ENCODE measurements at places on chromosomes 11 and 22.

GRCh38 chr11:10305964-10306918 lies 1.4 kb downstream of the ADM start:
- DNase-seq: no peak

DNA sequence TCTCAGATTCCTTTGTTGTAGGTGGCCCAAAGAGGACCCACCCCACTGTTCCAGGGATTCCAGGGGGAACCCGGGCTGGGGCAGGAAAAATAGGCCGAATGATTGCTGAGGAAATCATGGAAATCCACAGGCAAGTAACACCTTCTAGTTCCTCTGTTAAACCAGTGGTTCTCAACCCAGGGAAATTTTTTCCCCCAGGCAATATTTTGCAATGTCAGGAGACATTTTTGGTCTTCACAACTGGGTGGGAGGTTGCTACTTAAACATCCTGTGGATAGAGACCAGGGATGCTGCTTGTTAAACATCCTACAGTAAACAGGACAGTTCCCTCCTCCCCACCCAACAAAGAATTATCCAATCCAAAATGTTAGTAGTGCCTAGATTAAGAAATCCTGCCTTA lies 84.7 kb downstream of the BTBD10 start:
- DNase-seq: no peak

- no peak for DNase-seq
Observed at GRCh38 chr11:76729214-76729613, 53.9 kb upstream of the TSKU start.

- DNase-seq: no peak
Observed at GRCh38 chr11:83639995-83640758, 354.0 kb upstream of the CCDC90B start.

DNA sequence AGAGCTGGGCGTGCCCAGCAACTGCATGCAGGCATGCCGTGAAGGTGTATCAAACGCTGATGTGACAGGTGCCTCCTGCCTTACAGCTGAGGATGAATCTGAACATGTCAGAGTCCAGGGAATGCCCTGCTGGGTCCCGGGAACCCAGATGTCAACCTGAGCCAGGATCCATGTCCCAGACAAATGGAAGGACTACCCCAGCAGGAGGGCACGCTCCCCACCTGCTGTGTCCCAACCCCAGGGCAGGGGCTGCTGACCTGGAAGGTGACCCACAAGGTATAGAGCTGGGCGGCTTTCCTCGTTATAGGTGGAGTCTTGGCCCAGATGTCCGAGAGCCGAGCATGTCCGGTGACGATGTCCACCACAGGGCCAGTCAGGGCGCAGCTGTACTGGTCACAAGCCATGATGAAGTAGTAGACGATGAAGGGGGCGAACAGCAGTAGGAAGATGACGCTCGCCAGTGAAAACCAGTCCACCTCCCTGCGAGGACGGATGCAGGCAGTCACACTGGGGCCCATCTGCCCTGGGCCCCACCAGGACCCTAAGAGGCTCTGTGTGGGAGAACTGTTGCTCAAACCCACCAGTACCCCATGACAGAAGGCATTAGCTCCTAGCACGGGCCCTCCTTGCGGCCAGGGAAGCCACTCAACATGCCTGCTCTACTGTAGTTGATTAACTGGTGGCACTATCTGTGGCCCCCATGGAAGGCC lies 4.3 kb downstream of the DHCR7 start:
- no peak for DNase-seq

DNA sequence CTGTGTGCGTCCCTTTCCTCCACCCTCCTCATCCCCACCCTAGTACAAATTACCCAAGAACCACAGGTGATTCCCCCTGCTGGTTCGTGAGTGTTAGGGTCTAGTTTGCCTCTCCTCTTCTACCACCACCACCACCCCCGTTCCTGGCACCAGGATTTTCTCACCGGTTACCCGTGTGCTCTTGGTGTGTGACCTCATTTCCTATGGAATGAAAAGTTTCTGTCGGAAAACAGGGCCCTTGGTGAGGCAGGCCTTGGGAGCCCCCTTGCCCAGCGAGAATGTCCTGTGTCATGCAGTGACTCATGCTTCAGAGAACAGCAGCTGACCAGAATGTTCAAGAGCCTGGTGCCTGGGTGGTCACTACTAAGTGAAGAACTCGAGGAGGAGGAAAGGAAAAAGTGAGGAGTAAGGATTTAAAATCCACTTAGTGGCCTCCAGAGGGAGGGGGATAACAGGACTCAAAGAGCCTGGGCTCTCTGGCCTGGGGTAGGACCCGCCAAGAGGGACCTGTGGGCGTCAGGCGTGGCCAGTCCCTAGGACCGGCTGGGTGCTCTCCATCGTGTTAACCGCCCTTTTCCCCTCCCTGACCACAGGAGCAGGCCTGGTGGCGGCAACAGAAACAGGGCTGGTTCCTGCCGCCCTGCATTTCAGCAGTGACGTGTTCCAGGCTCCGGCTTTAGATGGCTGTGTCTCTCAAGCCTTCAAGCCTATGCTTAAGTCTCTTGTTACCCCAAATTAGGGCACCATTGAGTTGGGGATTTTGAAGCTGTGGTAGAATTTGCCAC lies 30.2 kb downstream of the C22orf31 start:
- DNase-seq: no peak

GRCh38 chr11:57599381-57599780 lies 1.9 kb downstream of the SERPING1 start:
- DNase-seq: no peak

DNA sequence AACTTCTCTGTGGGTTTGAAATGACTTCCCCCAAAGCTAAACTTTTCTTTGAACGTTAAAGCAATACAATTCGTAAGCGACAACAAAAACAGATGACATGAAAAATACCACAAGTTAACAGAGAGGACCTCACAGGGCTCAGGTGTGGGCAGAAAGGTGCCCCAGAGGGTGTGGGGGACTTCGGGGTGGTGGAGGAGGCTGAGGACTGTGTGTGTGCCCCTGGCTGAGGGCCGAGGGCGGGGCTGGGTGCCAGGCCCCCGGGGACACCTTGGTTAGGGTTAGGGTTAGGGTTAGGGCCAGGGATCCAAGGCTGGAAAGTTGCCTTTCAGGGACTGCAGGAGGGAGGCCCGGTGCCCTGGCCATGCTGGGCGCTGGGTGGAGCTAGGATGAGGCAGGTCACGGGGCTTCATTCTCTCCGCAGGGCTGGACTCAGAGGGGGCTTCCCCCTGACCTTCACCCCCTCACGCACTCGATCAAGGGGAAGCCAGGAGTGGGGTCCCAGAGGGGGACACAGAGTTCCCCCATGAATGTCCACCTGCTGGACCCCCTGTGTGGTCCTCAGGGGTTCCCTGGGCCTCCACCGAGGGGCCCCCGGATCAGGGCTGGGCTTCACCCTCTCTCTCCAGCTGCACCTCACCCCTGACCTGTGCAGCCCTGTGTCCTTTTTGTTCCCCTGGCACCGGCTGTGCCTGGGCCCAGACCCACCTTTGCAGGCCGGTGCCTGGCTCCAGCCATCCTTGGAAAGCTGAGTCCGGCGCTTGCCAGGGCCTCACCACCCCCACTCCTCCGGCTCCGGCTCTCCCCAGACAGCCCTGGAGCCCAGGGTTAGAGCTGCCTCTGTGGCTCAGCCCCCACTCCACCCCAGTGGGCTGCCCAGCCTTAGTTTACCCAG lies 7.0 kb downstream of the TNNI2 start:
- no peak for DNase-seq

DNA sequence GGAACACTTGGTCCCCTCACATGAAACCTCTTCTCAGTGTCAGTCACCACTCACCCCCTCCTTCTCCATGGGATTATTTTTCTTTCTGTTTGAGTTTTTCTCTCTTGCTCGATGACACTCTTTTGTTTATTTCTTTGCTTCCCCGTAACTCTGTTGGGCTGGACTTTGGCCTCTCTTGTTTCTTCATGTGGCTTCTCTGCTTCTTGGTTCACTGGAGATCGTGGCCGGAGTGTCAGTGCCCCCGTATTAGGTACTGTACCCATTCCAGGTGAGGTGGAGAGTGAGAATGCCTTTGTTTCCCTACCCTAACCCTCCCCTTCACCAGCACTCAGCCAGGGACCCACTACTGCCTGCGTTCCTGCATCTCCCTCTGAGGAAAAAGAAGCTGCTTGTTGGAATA lies 32.5 kb downstream of the CYB5R2 start:
- DNase-seq: no peak

- no peak for DNase-seq
Observed at GRCh38 chr11:12287009-12287373, 90.4 kb upstream of the PARVA start.

- DNase-seq: no peak
Observed at GRCh38 chr11:16924826-16925560, 89.2 kb downstream of the PLEKHA7 start.

DNA sequence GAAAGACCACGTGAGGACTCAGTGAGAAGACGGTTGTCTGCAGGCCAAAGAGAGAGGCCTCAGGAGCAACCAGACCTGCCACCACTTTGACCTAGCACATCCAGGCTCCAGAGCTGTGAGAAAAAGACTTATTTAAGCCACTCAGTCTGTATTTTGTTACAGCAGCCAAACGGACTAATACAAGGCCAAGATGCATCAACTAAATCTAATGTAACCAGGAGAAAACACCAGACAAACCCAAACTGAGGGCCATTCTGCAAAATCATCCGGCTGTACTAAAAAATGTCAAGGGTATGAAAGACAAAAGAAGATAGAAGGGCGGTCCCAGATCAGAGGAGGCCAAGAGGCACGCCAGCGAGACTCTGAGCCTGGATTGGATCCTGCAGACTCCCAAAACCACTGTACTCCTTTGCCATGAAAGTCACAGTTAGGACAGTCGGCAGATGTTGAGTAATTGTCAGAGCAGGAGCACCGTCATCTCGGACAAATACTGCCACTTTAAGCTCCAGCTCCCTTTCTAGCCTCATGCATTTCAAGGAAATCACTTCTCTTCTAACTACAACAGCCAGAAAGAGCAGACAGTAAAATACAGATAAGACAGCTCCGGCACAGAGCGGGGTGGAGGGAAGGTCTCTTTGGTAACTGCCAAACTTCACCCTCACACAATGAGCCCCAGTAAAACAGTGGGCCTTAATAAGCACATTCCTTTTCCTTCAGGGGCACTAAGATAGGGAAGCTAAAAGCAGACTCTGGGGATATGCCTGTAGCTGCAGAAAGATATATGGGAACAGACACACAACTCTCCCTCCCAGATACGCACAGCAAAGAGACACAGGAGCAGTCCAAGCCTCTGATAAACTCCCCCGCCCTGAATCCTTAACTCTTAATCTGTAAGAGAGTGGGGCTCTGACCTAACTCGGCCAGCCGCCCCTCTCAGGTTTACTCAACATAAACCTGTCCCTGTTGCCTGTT lies 3.5 kb upstream of the ZP1 start:
- no peak for DNase-seq

GRCh38 chr11:132549561-132549960 lies 982.7 kb downstream of the OPCML start:
- no peak for DNase-seq

DNA sequence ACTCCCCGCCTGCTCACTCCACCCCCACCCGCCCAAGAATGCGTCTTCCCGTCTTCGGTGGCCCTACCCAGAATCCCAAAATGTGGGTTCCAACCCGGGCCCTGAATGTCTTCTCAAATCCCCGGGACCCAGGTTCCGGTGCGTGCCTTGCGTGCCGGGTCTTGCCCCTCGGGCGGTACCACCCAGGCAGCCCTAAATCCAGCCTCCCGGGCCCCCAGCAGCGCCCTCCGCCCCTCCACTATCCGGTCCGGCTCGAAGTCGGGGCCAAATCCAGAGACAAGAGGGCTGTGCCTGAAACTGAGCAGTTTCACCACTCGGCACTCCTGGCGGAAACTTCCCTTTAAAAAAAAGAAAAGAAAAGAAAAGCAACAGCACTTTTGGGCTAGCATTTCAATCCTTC lies 16.3 kb upstream of the CCT8L2 start:
- no peak for DNase-seq

GRCh38 chr11:44207292-44207691 lies 102.6 kb downstream of the ALX4 start:
- no peak for DNase-seq

DNA sequence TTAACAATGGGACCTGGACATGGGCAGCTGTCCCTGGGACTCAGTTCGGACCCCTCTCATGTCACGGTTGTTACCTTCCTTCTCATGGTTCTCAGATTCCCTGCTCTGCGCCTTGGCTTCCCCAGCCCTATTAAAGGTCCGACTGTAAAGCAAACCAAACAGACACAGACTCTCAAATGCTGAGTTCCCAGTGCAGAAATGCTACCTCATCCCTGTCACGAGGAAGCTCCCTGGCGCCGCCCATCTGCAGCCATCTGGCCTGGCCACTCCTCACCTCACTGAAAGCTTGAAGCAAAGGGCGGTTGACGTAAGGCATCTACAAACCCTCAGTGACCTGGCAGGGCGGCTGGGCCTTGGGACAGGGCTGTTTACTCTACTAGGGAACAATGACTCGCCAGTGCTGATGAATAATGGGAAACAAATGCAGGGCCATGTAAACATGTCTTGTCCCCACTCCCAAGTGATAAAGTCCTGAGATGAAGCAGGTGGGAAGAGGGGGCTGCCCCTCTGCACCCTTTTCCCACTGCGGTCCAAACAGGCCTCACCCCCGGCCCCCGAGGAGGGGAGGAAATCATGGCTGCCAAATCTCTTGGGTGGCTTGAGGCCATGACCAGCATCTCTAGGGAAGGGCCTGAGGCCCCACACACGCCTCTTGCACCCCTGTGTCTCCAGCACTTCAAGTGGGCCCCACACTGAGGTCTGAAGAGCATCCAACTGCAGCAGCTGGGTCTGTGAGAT lies 49.3 kb downstream of the SCUBE1 start:
- DNase-seq: no peak
